Posterior vena cava (tissue), 2 donors: ENCODE measurements at places on chromosomes 16 and 17. TPM values are rescaled to one million over a fixed set of nuclear protein-coding genes. Genes with fewer than 3 reads are reported as not detected.

GRCh38 chr16:86128246-86128645 lies 229.3 kb downstream of the IRF8 start:
- no peak for DNase-seq

GRCh38 chr16:70342016-70342415 lies 4.7 kb upstream of the DDX19A start:
- no peak for DNase-seq

DNA sequence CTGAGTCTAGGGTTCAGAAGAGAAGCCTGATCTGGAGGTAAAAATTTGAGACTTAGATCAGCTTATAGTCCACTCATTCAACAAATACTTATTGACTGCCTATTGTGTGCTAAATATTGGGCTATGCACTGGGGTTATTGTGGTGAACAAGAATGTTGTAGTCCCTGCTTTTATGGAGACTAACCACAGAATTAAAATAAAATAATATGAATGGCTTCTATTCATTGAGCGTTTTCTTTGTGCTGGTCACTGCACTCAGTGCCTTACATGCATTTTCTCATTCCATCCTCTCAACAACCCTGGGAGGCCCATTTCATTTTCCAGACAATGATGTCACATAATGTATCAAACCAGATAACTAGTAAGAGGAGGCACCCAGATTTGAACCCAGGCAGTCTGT lies 4.8 kb downstream of the NEK8 start:
- DNase-seq: no peak

- DNase-seq: no peak
Observed at GRCh38 chr16:81280393-81280792, 34.4 kb upstream of the GAN start.

CCL7 gene
- 0.52 TPM for total RNA-seq

COL1A1 gene
- 1,821 TPM for total RNA-seq
